ENCODE measurements at places on chromosomes 4 and X.

DNA sequence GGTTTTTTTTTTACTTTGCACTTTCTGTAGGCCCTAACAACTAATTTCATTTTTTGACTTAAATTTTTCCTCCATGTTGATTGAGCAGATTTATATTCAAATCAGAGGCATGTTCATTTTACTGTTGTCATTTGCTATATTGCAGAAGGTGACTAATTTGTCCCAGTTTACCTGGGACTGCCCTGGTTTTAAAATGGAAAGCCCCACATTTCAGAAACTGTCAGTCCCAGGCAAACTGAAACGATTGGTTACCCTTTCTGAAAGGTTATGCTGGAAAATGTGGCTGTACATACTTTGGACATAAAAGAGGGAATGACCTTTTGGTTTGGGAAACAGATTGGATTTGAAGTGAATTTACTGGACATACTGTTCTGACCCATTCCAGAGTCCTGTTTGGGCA, 160.0 kb downstream of the SPCS3 start:
- DNase-seq, result no peak

DNA sequence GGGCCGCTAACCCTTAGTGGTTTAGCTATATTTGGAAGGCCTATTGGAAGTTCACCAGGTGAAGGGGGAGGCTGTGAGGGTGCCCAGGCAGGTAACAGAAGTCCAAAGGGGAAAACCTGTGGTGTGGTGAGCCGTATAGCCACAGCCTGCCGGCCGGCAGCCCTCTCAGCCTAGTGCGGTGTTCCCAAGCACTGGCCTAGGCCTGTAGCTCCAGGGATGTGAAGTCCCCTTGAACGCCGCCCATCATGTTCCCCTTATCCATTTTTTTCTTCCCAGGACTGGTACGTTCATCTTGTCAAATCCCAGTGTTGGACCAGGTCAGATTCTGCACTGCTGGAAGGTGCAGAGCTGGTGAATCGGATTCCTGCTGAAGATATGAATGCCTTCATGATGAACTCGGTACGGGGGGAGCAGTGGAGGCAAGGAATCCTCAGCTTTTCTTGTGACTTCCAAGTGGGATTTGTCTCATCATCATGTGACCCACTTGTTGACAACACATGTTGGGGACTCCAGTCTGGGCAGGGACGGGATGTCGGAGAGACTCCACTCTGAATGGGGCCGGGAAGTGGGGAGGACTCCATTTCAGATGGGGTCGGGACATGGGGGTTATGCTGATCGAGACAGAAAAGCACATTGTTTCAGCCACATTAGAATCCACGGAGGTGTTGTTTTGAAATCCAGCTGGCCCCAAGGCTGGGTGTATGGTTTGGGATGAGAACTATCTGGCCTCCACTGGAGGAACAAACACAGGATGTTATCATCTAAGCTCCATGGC, 39.2 kb upstream of the MSANTD1 start:
- no peak for DNase-seq

GRCh38 chr4:13201241-13201640, 282.9 kb downstream of the RAB28 start:
- no peak for DNase-seq

- DNase-seq, result no peak
Observed at GRCh38 chrX:47900833-47901232, 64.1 kb downstream of the ZNF81 start.

DNA sequence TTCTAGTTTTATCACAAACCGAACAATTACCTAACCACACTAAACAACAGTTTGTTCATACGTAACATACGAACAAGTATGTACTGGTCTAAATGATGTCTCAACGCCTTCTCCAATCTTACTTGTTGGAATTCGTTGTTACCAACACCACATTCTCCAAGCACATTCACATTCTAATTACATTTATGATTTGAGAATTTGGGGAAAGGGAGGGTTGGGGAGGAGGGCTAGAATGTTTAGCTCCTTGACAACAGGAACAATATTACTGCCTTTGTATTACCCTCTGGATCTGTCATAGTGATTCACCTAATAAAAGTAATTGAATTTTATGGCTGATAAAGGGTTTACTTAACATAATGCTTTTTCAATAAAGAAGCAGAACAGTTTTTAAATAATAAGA, 24.4 kb downstream of the LCORL start:
- no peak for DNase-seq

- no peak for DNase-seq
Observed at GRCh38 chr4:52076731-52077130, 25.6 kb downstream of the SPATA18 start.

DNA sequence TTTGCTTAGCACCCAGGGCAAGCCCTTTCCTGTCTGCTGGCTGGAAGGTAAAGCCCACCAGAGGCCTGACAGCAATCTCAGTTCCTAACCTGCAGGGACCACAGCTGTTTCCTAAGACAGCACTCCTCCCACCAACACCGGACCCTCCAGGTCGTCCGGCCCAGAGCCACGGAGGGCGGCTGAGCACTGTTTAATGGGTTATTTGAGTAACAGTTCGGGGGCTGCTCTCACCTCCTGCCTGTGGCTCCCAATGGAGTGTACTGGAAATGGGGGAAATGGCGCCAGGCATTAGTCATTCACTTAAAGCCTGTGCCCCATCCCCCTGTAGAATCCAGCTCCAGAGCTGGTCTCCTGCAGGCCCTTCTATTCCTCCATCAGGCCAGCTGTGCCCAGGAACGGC, 81.6 kb upstream of the ADRA2C start:
- DNase-seq, result no peak

GRCh38 chr4:5526080-5526846, 182.1 kb downstream of the EVC2 start:
- DNase-seq, result no peak

GRCh38 chrX:43456063-43456462, 200.0 kb upstream of the MAOA start:
- no peak for DNase-seq

- DNase-seq, result no peak
Observed at GRCh38 chr4:132859929-132860328, 289.2 kb upstream of the PCDH10 start.

All from hematopoietic multipotent progenitor cell treated with erythropoietin and hydrocortisone succinate and interleukin-3 and kit ligand, for 17 days (in vitro differentiated cells).